A549 (cell line): ENCODE measurements at places on chromosomes 1 and 21.

GRCh38 chr1:192559115-192560006, 16.2 kb upstream of the RGS1 start:
- DNase-seq: peak; percentile 12

- DNase-seq: no peak
Observed at GRCh38 chr21:43812139-43812821, 22.9 kb downstream of the RRP1 start.

DNA sequence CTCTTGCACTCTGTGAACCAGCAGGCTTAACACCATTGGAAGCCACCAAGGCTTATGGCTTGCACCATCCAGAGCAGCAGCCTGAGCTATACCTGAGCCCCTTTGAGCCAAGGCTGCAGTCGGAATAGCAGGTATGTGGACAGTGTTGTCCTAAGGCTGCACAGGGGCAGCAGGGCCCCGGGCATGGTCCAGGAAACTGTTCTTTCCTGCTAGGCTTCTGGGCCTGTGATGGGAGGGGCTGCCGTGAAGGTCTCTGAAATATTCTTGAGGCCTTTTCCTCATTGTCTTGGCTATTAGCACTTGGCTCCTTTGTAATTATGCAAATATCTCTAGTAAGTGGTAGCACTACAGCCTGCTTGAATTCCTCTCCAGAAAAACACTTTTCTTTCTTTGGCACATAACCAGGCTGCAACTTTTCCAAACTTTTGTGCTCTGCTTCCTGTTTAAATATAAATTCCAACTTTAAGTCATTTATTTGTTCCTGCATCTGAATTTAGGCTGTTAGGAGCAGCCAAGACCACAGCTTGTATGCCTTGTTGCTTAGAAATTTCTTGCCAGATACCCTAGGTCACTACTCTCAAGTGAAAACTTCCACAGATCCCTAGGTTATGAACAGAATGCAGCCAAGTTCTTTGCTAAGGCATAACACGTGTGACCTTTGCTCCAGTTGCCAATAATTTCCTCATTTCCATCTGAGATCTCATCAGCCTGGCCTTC, 5.2 kb downstream of the KRTAP20-4 start:
- no peak for DNase-seq

- DNase-seq: no peak
Observed at GRCh38 chr1:36372617-36373016, 13.1 kb downstream of the STK40 start.

DNA sequence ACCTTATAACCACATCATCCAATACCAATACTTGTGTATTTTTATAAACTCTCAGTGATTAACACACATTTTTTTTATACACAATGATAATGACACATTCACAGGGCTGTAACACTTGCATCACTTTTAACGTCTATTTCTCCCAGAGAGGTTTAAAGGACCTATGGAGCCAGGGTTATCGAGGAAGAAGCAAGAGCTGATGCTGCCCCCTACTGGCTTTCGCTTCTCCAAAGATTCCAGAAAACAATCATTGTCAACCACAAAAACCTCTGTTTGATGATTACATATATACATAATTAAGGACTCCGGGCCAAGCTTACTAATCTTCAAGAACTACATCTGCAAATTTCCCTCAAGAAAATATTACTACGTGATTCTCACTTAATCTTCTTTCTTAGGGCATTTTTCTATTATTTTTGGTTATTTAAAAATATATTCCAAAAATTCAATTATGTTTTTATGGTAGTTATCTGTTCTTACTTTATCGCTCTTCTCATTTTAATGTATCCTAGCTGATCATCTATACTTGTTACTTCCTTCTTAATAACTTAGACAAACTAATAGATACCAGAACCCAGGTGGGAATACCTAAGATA, 214.5 kb downstream of the VAV3 start:
- peak; percentile 64 for DNase-seq

GRCh38 chr1:202850593-202851362, 38.2 kb downstream of the RABIF start:
- no peak for DNase-seq

DNA sequence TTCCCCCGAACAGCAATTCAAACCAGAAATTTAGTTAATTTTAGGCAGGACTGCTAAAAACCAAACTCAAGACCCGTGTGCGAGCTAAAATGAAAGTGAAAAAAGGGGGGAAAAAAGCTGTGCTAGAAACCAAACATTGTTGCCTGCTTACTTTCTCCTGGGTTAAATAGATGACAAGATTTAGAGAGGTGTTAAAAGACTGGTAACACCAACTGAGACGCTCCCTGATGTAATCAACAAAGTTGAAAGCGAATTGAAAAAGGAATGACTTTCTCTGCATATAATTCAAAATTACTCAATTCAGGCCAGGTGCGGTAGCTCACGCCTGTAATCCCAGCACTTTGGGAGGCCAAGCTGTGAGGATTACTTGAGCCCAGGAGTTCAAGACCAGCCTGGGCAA, 6.8 kb downstream of the CDCA8 start:
- DNase-seq: no peak

DNA sequence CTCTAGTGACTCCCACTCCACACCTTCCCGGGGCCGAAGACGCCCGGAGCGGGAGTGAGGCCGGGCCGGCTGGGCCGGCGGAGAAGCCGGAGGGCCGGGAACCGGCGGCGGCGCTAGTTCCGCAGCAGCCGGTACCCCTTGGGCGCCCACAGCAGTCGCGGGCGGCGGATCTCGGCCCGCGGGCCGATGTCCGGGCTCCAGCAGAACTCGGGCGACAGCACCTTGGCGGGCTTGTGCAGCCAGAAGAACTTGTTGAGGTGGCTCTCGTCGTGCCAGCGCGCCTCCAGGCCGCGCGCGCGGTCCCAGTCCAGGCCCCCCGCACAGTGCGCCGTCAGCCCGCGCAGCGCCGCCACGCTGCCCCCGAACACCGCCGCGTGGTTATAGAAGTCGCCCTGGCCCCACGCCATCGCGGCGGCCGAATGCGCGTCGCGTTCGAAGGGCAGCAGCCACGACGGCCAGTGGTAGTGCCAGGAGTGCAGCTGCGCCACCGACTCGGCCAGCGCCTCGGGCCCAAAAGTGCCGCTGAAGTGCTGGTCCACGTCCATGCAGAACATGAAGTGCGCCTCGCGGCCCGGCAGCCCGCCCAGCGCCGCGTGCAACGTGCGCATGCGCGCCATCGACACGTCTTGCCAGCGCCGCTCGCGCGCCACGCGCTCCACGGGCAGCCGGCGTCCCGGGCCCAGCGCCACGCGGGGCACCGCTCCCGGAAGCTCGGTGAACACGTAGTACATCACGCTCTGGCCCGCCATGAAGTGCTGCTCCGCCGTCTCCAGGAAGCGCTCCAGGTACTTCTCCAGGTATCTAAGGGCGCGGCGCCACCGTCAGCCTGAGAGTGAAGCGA, 14.0 kb downstream of the A3GALT2 start:
- no peak for DNase-seq

GRCh38 chr1:247287460-247287859, 31.6 kb downstream of the VN1R5 start:
- DNase-seq: no peak

- DNase-seq: no peak
Observed at GRCh38 chr21:16742131-16742641, 770.7 kb upstream of the CXADR start.
